ENCODE measurements at places on chromosomes 16 and 17. TPM values are rescaled to one million over a fixed set of nuclear protein-coding genes. Genes with fewer than 3 reads are reported as not detected.

TMEM98 gene
- total RNA-seq, result 92.2 TPM

SLC52A1 gene
- 0.18 TPM for total RNA-seq

NUPR1 gene
- 57.4 TPM for total RNA-seq

RASD1 gene
- 10.8 TPM for total RNA-seq

ERI2 gene
- 16.2 TPM for total RNA-seq

IKZF3 gene
- total RNA-seq, result not detected

FOXO3B gene
- total RNA-seq, result 8.3 TPM

SEPTIN12 gene
- total RNA-seq, result not detected

GPR139 gene
- total RNA-seq, result not detected

Data from cardiac atrium fibroblast (primary cell).